Stimulated activated CD4-positive, alpha-beta T cell treated with anti-CD3 and anti-CD28 coated beads, Interleukin-1b, Interleukin-23, amount 100 ng/mL, for 1 hour (primary cell): ENCODE measurements at places on chromosomes 7 and 10.

- DNase-seq: no peak
These were observed 581.4 kb downstream of the TNS3 start for GRCh38 chr7:47000561-47000960.

DNA sequence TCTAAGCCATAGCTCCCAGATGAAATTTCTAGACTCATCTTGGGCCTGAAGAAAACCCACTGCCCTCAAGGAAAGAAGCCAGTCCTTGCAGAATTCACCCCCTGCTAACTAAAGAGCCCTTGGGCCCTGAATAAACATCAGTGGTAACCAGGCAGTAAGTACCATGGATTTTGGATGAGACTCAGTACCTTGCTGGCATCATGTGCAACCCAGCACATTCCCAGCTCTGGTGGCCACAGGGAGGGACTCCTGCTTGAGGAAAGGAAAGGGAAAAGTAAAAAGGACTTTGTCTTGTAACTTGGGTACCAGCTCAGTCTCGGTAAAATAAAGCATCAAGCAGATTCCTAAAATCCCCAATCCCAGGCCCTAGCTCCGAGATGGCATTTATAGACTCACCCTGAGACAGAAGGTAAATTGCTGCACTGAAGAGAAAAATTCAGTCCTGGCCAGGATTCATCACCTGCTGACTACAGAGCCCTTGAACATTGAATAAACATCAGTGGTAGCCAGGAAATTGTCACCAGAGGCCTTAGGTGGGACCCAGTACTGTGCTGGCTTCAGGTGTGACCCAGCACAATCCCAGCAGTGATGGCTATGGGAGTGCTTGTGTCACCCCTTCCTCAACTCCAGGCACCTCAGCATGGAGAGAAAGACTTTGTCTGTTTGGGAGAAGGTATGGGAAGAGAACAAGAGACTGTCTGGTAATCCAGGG is 31.2 kb upstream of the SFTPD start:
- DNase-seq: no peak

DNA sequence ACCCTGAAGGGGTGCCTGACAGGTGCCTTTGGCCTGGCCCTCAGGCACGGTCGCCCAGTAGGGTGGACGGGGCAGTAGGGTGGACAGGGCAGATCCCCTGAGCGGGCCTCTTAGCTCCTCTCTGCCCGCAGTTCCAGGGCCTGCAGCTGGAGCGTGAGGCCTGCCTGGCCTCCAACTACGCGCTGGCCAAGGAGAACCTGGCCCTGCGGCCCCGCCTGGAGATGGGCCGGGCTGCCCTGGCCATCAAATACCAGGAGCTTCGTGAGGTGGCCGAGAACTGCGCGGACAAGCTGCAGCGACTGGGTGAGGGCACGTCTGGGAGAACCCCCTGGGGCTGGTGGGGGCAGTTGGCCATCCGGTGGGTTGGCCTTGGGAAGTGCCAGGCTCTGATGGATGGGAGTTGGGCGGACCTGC is 1.7 kb downstream of the VPS37D start:
- DNase-seq: no peak

- no peak for DNase-seq
These were observed 55.5 kb upstream of the SLC25A13 start for GRCh38 chr7:96377399-96377798.

DNA sequence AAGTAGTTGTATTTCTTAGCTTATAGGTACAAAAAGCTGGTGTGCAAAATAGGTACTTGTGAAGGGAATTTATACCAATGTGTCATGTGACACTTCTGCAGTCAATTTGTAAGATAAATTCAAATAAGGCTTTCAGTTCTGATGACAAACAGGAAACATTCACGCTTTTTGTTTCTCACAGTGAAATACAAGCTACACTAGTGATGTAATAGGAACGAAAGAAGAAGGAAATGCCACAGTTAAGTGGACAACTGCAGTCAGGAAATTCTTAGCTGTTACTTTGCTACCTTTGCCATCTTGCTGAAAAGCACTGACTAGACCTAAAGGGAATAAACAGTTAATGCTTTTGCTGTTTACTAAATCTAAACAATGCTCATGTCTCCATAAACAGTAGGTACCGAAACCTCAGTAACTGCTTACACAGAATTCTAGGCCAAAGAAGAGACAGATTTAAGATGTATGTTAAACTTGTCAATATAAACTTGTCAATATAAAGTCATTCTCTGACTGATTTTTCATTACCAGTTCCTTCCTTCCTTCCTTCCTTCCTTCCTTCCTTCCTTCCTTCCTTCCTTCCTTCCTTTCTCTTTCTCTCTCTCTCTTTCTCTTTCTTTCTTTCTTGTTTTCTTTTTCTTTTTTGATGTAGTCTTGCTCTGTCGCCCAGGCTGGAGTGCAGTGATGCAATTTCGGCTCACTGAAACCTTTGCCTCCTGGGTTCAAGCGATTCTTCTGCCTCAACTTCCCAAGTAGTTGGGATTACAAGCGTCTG is 10.1 kb downstream of the OTUD1 start:
- DNase-seq: no peak

DNA sequence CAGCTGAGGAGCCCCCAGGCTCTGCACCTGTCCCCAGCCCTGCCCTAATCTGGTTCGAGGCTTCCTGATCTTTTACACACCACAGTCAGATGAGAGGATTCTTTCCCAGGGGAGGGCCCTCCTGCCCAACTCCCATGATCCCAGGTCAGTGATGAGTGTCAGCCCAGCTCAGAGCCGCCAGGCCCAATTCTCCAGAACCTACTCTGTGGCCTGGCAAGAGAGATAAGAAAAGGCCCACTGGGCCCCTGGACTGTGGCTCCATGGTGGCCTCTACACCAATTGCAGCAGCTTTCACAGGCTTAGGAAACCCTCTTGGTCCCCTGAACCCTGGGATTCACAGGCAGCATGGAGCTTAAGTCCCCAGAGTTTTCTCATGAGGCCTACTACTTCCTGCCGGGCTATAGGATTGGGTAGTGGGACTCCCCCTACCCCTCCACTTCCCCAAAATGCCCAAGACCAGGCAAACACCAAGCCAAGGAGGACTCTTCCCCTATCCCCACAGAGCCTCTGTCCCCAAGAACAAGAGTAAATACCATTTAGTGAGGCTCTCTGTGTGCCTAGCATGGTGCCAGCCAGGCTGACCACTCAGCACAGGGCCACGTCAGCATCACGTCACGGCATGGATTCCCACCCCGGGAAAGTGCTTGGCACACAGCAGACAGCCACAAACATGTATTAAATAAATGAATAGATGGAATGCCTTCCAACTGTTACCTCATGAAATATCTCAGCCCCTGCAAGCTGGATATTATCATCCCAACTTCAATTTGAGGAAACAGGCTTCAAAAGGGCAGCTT is 100.0 kb downstream of the GRID1 start:
- no peak for DNase-seq

DNA sequence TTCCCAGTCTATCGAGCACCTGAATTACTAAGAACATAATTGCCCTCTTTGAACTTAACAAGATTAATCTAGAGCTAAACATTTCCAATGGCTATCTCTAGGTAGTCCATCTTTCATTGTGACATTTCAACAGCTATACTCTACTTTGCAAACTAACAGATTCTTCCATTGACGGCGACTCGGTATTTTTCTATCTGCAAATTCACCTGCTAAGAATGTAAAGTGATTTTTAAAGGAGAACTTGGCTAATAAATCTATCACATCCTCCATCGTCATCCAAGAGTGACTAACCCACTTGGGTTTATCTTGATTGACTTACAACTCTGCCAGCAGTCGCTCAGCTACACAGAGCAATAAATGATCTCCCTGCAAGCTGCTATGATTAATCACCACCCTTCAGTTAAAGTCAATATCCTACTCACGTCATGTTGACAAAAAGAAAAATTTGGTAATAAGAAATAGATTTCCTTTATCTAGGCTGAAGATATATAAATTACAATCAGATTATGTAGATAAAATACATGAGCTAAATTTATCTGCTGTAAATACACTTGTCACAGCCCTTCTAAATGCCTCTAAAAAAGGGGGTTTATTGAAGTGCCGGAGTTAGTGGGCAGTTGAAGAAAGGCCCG is 99.5 kb downstream of the SFMBT2 start:
- DNase-seq: no peak

GRCh38 chr7:54615537-54615936 is 73.4 kb downstream of the VSTM2A start:
- DNase-seq: no peak

DNA sequence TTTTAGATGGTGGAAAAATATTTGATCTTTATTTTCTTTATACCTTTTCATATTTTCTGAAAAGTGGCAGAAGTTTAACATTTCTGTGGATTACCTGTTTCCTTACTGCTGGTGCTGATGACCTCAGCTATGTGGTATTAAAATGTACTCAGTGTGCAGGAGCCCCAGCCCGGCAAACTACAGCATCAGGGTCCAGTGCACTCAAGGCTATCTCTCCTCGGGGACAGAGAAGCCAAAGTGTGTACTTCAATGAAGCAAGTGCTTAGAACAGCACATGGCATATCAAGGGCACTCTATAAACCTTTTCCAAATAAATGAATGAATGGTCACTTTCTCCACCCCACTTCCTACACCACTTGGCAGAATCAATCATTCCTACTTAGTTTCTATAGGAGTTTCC is 111.8 kb downstream of the HIP1 start:
- no peak for DNase-seq

DNA sequence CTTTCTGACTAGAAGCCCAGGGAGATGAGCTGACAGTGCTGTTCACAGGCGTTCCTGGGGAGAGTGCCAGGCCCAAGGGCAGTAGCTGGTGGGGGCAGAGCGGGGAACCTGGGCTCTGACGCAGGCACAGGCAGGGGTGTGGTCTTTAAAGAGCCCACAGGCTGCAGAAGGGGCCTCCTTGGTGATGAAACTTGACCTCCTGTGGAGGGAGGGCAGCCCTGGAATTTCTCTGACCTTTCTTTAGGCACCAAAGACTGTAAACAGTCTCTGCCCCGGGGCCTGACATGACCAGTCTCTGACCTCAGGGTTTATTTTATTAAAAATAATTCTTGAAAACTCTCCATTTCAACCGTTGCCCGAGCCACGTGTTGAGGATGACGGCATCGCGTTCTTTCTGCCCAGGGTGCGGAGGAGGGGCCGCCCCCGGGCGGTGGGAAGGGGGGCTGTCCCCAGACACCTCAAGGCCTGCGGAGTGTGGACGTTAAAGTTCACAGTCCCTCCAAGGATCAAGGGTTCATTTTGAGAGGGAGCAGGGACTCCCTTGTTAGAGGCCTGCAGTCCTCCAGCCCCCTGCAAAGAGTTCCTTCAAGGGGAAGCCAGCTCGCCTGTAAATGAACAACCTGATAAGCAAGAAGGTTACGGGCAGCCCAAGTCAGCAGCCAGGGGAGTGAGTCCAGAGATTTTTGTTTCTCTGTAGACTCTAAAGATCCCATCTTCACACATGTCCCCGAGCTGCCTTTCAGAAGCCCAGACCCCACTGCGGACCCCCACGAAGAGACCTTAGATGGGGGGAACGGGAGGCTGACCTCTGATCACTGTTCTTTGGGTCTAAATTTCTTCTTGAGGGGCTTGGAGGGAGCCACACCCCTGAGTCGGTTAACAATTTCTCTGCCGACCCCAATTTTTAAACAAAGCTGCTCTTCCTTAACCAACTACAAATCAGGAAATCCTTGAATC is 128.9 kb downstream of the VIPR2 start:
- DNase-seq: no peak

GRCh38 chr10:52454491-52454890 is 140.4 kb downstream of the DKK1 start:
- DNase-seq: no peak

DNA sequence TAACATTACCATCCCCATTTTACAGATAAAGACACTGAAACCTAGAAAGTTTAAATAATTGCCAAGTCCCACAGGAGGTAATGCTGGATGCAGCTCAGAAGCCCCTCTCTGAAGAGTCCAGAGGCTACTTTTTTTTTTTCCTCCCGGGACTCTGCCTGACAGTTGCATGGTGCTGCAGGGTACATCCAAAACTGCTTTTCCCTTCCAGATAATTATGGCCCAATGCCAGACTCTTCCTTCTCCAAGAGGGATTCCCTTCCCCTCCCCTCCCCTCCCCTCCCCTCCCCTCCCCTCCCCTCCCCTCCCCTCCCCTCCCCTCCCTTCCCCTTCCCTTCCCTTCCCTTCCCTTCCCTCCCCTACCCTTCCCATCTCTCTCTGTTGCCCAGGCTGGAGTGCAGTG is 122.9 kb downstream of the LSMEM1 start:
- no peak for DNase-seq

GRCh38 chr7:102272075-102272916 is 14.4 kb upstream of the SH2B2 start:
- DNase-seq: peak; percentile 41

- no peak for DNase-seq
These were observed 25.5 kb downstream of the ZNRF2 start for GRCh38 chr7:30309842-30310435.

DNA sequence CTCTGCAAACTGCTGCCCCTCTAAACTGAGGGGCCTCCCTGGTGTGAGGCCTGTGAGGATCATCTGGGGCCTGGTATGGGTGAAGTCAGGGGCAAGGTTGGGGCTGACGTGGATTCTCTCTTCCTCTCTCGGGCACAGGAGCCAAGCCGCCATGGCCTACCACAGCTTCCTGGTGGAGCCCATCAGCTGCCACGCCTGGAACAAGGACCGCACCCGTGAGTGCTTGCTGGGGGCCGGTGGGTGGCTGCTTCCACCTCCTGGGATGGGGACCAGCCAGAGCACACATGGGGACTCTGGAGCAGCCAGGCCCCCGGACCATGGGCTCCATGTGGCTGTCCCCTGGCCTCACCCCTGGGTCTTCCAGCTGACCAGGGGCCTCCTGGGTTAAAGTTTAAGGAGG is 11.0 kb downstream of the ARPC1B start:
- no peak for DNase-seq

DNA sequence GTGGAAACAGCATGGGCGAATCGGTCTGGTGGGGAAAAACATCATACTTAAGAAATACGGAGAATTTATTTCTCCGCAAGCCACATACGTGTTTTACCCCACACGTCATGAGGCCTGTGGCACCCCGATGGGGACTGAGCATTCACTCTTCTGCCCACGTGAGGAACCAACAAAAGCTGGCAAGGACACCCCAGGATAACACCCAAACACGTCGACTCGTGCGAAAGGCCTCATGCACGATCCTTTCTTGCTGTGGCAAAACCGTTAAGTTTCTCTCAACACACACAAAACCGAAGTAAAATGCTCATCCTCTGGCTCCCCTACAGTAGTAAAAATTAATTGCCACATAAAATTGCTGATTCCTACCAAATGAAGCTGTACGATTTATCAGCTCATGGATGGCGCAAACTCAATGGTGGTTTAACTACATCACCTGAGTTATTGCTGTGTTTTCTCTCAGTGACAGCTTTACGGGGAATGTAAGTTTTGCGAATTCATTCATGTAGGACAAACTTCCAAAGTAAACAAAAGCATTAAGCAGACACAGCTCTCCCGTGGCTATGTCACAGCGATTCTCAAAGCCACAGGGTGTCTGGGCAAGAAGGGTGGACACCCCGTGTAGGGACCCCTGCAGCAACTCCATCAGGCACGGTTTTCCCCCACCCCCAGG is 97.0 kb downstream of the CTBP2 start:
- no peak for DNase-seq

DNA sequence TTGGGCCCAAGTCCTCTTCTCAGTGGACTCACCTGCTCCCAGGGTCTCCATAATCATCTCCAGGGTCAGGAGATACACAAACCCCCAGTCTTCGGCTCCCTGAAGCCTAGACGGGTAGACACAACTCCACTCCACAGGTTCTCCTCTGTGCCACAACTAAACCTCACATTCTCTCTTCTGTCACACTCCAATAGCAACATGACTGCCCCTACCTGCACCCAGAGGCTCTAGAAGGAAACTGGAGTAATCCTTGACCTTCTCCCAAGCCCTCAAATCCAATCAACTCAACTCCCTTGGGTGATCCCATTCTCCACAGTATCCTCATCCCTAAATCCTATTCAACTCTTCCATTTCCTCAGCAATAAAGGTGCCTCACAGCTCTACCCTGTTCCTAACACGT is 16.2 kb downstream of the HNRNPF start:
- DNase-seq: no peak
